Activated naive CD4-positive, alpha-beta T cell treated with anti-CD3 and anti-CD28 coated beads, Interleukin-2, amount 50 U/mL, for 72 hours (primary cell): ENCODE measurements at places on chromosomes 5 and 9.

- no peak for DNase-seq
Measured at GRCh38 chr5:115686738-115687074, 60.9 kb upstream of the TMED7 start.

DNA sequence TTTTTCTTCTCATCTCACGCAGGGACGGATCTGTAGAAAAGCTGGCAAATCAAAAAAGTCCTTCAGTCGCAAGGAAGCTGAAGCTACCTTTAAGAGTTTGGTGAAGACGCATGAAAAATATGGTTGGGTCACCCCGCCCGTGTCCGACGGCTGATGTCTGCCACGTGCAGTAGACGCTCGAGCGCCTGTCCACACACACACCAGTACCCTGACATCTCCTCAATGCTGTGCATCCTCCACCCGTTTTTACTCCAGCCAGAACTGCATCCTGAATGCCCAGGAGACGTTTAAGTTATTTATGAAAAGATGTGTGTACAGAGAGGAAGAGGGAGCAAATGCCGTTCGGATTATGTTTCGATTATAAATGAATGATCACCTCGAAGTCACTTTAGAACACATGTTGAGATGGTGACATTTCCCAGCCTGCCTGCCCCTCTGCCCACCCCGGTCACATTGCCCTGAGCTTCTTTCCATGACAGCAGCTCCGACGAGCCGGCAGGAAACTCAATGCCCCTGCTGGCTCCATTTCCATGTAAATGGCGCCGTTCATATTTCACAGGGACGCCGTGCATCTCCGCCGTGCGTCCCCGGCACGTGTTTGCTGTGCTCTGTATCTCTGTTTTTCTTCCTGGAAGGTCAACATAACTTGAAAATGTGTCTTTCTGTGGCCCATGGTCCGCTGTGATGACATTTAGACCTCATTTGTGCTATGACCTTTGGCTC, 42.7 kb downstream of the UBE2QL1 start:
- no peak for DNase-seq

- no peak for DNase-seq
Measured at GRCh38 chr9:128375865-128376264, 4.7 kb downstream of the URM1 start.

DNA sequence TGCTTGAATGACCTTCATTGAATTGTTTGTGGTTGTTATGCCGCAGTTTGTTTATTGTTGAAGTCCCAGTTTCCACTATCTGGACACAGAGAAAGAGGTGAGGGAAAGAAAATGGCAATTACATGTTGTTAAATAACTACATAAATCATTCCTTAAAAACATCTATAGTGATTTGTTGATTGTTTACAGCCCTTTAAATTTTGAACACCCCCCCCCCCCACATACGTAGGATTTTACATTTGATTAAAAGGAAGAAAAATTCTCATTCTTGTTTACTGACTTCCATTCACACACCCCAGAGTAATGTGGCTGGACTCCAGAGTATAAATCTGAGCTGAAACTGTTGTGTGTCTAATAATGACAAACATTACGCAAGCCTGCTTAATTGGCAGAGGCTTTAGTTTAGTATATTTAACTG, 87.1 kb upstream of the FAM174A start:
- DNase-seq: no peak

GRCh38 chr5:133470841-133471240, 141.5 kb downstream of the FSTL4 start:
- DNase-seq: no peak

DNA sequence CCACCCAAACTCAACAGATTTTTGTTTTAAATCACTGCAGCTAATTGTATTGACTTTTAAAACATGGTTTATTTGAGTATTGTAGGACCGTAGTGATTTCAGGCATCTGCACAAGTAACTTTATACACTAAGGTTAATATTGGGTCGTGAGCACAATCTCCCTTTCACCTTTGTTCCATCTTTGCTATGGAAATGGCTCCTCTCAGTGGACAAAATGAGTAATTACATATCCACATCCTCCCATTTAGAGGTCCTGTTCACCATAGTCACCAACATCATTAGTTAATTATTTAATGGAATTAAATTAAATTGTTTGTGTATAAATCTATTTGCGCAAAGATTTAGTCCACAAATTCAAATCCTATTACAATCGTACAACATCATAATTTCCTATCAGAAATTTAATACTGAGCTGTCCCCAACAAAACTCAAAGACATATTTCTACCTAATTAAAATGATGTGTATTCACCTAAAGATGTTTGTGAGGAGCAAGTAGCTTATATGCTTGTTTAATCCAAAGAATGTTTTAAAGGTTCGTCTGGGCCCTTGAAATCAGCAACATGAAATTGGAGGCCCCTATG, 173.0 kb upstream of the DAPK1 start:
- DNase-seq: no peak

DNA sequence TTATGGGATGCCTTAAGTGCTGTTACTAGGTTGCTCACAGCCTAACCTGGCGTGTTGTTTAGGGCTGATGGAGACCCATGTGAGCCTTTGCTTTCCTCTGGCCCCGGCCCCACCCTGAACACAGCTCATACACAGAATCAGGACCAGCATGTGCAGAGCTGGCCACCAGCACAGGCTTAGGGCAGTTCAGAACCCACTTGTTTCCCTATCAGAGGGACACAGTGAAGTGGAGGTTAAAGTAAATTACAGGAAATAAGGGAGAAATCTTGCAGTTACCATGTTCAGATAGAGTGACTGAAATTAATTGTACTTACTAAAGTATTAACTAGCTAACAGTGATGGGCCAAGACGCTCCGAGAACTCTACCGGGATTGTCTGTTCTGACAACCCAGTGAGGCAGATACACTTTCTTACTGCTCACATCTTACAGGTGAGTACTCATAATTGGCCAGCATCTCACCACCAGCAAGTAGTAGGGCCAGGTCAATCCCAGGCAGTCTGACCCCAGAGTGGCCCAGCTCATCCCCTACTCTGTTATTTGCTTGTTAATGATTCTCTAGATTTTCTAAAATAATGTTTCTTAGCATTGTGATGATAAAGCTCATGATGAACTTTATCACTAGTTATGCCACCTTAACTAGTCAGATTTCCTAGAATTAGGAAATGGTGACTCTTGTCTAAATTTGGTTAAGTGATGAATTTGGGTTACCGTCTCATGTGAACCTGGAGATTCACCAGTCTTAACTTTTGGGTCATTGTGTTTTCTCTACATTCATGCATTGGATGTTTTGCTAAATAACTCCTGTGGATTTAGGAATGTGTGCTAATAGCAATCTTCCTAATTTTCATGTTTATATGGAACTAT, 15.4 kb downstream of the CCT5 start:
- no peak for DNase-seq

DNA sequence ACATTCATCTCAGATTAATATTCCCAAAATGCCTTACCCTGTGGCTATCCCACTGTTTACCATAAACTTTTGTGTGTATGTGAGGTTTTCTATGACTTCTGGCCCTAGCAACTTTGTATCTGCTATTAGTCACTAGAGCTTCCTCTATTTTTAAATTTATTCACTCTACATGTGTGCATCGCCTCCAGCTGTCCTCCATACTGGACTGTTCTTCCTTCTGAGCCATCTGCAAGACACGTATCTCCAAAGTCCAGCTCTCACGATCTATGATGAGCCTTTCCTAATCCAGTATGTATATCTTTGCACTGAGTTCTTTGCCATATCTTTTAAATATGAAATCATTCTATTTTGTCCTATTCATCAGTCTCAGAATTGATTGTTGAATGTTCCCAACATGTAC, 1.7 kb upstream of the GNG10 start:
- DNase-seq: no peak

DNA sequence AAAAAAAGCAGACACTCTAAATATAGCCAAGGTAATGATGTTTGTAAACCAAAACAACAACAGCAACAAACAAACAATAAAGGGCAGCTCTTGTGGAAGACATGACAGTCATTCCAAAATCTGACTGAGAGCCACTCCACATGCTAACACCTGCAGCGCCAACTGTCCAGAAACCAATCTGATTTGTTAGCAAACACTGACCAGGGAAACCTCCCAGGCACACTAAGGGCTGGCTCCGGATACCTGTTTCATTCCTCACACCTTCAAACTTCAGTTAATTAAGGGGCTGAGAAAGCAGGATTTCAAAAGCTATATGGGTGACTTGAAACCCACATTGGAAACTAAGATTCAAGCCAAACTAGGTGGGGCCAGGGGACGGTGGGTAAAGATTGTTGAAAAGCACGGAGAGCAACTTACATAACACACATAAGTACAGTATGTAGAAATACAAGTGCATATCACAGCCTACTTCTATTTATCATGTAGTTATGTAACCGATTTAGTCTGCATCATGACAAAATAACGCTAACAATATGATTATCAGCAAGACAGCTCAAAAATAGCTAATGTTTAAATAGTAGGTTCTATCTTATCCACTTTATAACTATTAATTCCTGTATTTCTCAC, 203.6 kb downstream of the SEMA5A start:
- no peak for DNase-seq

GRCh38 chr5:123709422-123709821, 197.4 kb downstream of the CSNK1G3 start:
- no peak for DNase-seq

- DNase-seq: no peak
Measured at GRCh38 chr9:69584759-69585158, 87.4 kb downstream of the APBA1 start.

DNA sequence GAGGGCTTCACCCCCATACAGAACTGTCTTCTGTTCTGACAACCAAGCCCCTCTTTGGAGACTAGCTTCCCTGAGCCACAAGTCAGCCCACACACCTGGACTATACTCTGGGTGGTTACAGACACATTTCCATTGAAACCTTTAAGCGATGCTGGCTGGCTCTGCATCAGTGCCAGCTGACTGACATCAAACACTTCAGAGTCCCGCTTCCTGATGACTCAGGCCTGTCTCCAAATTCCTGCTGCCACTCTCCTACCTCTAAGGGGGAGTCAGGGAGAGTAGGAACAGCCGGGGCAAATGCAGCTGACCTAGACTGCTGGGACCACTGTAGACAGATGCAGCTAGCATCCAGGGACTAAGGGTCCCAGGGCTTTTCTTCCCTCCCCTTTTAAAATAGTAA, 59.4 kb downstream of the SIL1 start:
- DNase-seq: no peak

DNA sequence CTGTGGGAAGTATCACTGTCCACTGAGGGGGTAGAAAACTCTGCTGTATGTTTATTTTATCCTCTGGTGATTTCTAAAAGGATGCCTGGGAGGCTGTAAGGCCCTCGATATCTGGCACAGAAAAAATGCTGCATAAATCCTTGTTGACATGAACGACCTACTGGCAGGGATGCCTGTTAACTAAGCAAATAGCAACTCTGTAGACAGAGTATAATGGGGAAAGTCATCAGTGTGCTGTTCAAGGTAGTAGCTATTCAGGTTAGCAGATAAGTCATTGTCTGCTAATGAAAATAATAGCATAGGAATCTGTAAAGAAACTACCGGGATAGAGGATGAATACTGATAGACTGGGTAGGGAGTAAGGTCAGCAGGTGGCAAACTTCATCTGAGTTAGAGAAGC, 194.8 kb downstream of the TARS1 start:
- no peak for DNase-seq

DNA sequence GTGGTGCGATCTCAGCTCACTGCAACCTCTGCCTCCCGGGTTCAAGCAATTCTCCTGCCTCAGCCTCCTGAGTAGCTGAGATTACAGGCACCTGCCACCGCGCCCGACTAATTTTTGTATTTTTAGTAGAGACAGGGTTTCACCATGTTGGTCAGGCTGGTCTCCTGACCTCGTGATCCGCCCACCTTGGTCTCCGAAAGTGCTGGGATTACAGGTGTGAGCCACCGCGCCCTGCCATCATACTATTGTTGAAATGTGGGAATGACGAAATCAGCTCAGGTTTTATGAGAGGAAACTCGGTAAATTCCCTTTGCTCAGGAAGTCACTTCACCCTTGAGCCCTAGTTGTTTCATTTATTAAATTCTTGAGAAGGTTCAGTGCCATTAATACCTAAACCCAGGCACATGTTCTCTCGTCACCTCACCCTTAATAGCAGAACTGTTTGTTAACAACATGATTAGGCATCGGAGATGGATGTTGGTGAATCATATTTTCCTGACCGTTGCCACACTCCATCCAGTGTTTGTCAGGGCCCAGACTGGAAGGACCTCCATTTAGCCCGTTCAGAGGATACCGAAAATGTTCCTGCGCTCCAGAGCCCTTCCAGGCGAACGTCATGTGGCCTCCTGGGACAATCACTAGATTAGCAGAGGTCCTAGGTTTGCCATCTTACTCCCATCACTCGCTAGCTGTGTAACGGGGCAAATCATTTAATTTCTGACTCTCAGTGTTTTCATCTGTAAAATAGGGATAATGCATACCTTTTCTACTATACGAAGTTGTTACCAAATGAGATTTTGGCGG, 20.0 kb upstream of the CREBRF start:
- peak; percentile 25 for DNase-seq

GRCh38 chr9:2389404-2389803, 232.2 kb upstream of the VLDLR start:
- no peak for DNase-seq

GRCh38 chr9:103152473-103152872, 157.3 kb downstream of the CYLC2 start:
- DNase-seq: no peak

- peak; percentile 17 for DNase-seq
Measured at GRCh38 chr9:127519301-127520166, 68.2 kb downstream of the LRSAM1 start.

DNA sequence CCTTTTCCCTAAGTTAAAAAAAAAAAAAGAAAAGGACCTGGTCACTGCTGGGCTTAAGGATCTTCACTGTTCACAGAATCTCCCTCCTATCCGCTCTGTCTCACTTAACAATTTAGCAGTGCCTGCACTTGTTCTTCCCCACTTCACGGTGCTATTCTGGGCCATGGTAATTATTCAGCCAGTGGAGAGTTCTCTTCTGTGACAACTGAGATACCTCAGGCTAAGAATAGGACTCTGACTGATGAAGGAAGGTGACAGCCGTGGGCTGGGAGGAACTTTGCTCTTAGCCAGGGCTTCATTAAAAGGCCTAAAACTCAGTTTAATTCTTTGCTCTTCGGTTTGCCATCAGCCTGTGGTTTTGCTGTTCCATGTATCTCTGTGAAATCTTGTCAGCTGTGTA, 51.9 kb upstream of the ENTREP1 start:
- DNase-seq: no peak

GRCh38 chr5:82074950-82075349, 103.1 kb downstream of the ATG10 start:
- DNase-seq: no peak

GRCh38 chr5:116371935-116372334, 202.7 kb downstream of the SEMA6A start:
- no peak for DNase-seq

- no peak for DNase-seq
Measured at GRCh38 chr5:116964438-116964837, 389.8 kb upstream of the SEMA6A start.

GRCh38 chr9:109910671-109911518, 130.9 kb downstream of the PALM2AKAP2 start:
- DNase-seq: no peak

- no peak for DNase-seq
Measured at GRCh38 chr5:83552275-83552674, 80.7 kb downstream of the VCAN start.

- no peak for DNase-seq
Measured at GRCh38 chr5:142398730-142399055, 73.9 kb upstream of the SPRY4 start.
